ENCODE measurements at places on chromosomes 12 and 14.

DNA sequence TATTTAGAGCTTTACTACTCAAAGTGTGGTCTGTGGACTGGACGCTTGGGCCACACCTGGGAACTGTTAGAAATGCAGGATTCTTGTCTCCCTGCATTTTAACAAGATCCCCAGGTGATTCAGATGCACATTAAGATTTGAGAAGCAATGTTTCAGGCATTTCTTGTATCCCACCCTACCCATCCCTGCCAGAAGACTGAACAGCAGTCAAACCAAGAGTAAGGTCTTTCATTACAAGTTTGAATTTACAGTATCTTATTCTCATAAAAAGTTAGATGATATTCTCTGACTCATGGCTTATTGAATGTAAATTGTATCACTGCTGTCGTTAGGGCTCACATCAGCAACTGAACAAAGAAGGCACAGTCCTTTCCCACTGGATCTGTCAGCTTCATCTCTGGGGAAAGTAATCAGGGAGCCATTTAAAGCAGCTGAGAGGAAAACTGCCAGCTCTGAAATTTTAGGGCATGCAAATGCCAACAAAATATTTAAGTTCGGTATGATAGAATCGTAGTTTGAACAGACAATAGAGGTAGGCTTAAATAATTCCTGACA lies 141.1 kb downstream of the AKAP6 start:
- no peak for DNase-seq

- no peak for DNase-seq
Observed at GRCh38 chr12:56601503-56601902, 28.6 kb downstream of the BAZ2A start.

DNA sequence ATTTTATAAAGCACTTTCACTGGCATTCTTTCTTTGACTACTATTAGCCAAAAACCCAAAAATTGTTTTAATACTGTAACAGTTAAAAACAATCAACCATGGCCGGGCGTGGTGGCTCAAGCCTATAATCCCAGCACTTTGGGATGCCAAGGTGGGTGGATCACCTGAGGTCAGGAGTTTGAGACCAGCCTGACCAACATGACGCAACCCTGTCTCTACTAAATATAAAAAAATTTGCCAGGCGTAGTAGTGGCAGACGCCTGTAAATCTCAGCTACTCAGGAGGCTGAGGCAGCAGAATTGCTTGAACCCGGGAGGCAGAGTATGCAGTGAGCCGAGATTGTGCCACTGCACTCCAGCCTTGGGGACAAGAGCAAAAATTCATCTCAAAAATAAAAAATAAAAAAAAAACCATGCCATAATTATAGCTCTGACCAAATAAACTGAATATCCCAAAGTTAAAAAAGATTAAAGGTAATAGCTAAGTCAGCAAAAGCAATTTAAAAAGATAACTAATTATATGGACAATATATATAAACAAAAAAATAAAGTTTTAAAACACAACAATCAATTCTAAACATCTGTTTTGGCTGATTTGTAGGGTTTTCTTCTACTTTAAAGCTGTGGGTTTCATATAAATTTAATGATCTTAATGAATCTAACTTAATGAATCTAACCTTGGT lies 10.0 kb downstream of the SINHCAF start:
- DNase-seq = no peak

- no peak for DNase-seq
Observed at GRCh38 chr14:41607304-41607775, 664 bp downstream of the LRFN5 start.

- no peak for DNase-seq
Observed at GRCh38 chr12:39824505-39825212, 205.1 kb upstream of the ABCD2 start.

DNA sequence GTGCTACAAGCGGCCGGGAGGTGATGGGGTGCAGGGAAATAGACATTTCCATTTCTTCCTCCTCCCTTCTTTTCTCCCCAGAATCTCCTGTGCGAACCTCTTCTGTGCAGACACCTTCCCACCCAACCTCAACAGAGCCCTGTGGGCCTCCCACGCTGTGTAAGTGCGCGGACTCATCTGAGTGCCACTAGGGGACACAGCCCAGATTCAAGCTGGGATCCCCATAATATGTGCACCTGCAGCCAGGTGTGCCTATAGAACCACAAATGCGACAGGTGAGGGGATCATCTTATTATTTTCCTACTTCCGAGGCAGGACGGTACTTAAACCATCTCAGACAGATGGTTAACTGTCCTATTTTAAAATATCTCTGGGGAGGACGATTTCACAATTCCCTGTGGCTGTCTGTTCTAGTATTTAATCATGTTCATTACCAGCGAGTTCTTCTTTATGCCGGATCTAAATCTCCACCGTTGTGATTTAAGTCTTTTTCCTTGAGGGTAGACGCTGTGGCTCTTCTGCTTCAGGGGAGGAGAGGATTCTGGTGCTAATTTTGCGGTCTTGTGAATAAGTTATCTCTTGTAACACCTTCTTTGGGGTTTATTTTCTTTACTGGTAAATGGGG lies 17.2 kb upstream of the CACNA1C start:
- no peak for DNase-seq

- DNase-seq = no peak
Observed at GRCh38 chr12:56695327-56696101, 7.4 kb upstream of the PTGES3 start.

- DNase-seq = no peak
Observed at GRCh38 chr12:15808652-15809051, 19.5 kb upstream of the EPS8 start.

DNA sequence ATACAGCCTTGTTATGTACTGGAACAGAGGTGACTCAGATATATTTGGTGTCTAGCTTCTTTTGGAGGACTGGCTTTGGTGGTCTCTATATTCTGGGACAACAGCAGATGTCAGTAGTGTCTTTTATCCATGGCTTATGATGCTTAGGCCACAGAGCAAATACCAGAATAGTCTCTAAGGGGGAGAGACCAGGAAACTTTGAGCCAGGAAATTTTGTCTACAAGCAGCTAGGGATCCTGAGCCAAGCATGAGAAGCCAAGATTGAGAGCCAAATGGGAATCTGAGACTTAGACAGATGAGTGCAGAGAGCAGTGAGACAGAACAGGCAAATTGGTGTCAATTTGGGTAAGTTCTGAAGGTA lies 28.4 kb upstream of the PTPRR start:
- DNase-seq = no peak

DNA sequence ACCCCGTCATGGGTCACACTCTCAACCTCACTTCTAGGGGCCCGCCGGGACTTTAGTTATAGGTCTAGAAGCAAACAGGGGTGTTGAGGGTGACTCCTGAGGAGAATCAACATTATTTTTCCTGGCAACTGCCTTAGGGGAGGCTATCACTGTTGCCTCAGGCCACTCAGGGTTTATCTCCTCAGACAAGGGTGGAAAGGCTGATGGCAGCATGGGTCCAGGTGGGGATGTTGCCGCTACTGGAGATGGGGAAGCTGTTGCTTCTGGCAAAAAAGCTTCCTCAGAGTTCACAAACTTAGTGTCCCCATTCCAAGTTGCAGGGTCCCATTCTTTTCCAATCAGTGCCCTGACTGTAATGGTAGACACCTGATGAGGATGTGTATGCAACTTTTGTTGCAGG lies 467.4 kb upstream of the RGS6 start:
- no peak for DNase-seq

- DNase-seq = no peak
Observed at GRCh38 chr12:28099871-28100270, 90.4 kb upstream of the CCDC91 start.

- DNase-seq = no peak
Observed at GRCh38 chr14:50320283-50320682, 8.2 kb downstream of the DMAC2L start.

DNA sequence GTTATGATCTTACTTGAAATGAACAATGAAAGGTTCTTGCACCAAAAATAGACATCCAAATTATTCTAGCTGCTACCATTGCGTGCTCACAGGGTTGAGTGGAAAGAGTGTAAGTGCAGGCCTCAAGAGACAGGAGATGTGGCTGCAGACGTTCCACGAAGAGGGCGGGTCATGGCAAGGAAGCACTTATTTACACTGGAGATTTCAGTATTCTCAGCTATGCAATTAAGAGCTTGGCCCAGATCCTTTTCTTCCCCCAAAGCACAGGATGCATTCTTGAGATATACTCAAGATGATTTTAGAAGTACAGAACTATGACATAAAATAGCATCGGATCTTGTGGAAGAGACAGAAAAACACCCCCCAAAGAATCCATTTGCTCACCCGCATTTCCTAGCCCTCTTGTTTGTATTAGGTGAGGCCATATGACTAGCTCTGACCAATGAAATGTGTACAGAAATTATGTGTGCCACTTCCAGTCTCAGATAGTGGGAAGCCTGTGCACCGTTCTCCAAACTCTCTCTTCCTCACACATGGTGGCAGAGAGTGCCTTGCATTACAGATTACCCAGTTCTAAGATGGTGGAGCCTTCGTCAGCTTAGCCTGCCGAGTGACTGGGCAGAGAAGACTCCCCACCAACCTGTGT lies 261.4 kb downstream of the TTC8 start:
- no peak for DNase-seq

DNA sequence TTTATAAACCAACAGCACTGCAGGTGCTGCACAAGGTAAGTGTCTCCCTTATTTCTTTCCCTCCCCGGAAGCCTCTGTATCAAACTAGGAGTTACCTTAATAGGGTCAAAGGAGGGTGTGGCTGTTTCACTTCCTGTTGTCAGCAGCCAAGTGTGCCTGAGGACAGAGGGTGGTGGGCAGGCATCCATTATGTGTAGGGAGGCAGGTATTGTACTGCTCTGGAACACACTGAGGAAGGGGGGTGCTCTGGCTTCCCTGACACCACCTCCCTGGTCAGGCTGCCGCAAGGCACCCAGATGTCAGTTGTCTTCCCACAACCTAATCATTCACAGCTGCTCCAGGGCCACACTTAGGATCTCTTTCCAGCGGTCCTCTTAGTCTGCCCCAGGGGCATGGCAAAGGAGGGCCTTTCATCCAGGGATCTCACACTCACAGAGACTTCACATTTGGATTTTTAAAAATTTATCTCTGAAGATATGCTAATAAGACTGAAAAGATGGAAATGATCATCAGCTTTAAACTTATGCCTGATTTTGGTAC lies 132.0 kb upstream of the ARHGAP5 start:
- no peak for DNase-seq

GRCh38 chr12:124347335-124347734 lies 52.4 kb downstream of the RFLNA start:
- no peak for DNase-seq

DNA sequence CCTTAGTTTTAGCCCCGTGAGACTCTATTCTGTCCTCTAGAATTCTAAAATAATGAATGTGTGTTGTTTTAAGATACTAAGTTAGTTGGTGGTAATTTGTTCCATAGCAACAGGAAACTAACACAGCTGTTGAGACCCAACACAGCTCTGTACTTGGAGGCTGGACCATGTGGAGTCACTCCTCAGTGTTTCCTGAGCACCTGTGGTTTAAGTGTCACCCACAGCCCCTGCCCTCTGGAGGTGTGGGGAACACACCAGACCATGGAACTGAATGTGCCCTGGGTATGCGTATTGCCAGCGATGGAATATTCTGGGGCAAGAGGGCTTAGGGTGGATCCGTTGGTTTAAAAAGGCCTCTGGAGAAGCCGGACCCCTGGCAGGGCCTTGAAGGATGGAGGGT lies 16.6 kb upstream of the GPR68 start:
- no peak for DNase-seq

- no peak for DNase-seq
Observed at GRCh38 chr12:96422192-96422591, 22.0 kb upstream of the CDK17 start.

- no peak for DNase-seq
Observed at GRCh38 chr12:121241156-121241970, 31.4 kb downstream of the P2RX4 start.

DNA sequence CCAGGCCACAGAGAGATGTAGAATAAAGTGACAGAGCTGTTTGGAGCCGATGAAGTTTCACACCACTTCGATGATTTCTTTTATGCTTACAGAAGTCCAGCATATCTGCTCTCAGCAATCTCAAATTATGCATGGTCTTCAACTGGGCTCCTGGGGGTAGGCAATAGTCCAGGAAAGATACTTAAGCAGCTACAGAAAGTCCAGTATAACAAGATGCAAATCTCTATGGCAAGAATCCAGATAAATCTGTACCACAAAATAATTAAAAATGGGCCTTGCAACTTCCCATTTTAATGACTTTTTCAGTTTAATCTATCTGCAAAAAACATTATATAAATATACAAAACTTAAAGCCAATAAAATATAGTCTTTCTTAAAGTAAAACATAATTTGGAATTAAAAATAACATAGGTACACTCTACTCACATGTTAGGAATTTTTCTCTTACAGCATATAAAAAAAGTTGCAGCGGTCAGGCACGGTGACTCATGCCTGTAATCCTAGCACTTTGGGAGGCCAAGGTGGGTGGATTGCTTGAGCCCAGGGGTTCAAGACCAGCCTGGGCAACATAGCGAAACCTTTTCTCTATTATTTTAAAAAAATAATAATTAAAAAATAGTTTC lies 20.5 kb upstream of the RAD51AP1 start:
- DNase-seq = no peak

DNA sequence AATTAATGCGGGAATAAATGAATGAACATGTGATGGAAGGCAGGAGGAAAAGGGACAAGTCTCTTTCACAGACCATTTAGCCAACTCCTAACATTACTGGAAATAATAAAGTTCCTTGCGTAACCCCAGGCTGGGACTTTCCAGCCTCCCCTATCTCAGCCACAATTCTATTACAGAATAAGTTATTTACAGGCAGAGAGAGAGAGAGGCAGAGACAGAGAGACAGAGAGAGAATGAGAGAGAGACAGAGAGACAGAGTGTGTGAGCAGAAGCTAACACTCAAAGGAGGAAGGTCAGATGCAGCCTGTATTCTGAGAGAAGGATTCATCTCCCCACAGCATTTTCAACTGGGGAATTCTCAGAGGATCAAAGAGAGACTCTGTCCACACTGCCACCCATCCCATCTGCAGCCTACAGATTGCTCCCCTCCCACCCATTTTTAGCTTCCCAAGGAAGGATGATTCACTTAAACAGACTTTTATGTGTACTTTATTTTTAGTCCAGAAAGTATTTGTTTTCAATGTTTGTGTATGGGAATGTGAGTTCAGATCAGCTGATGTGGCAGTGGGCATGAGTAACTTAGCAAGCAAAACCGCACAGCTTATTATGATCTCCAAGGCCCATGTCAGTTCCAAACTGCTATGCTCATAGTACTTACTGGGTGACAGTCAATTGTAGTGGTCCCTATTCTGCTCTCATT lies 165.7 kb downstream of the CAND1 start:
- no peak for DNase-seq

DNA sequence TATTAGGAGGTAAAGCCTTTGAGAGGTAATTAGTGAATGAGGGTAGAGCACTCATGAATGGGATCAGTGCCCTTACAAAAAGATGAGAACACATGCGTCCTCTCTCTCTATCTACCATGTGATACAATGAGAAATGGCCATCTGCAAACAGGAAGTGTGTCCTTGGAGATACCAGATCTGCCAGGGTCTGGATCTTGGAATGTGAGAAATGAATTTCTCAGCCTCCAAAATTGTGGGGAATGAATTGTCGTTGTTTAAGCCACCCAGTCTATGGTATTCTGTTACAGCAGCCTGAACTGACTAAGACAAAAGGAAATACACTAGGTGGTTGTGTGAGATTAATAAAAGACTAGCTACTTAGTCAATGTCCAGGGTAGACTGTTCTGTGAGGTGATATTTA lies 366.6 kb downstream of the NELL2 start:
- DNase-seq = no peak

- no peak for DNase-seq
Observed at GRCh38 chr14:96519970-96520369, 17.8 kb downstream of the PAPOLA start.

- DNase-seq = no peak
Observed at GRCh38 chr12:29317556-29318363, 63.2 kb downstream of the ERGIC2 start.

Data from left lobe of liver (tissue), 2 donors.